ENCODE measurements at places on chromosomes 3 and 15.

GRCh38 chr3:112132975-112133448, at the start of gene GCSAM:
Gene GCSAM, minus strand, starts transcription at chr3:112133248. Its CDS starts 128 bp downstream, at chr3:112133120.
- no peak for DNase-seq

GRCh38 chr3:66751842-66752241, 246.3 kb upstream of the KBTBD8 start:
- DNase-seq = no peak

DNA sequence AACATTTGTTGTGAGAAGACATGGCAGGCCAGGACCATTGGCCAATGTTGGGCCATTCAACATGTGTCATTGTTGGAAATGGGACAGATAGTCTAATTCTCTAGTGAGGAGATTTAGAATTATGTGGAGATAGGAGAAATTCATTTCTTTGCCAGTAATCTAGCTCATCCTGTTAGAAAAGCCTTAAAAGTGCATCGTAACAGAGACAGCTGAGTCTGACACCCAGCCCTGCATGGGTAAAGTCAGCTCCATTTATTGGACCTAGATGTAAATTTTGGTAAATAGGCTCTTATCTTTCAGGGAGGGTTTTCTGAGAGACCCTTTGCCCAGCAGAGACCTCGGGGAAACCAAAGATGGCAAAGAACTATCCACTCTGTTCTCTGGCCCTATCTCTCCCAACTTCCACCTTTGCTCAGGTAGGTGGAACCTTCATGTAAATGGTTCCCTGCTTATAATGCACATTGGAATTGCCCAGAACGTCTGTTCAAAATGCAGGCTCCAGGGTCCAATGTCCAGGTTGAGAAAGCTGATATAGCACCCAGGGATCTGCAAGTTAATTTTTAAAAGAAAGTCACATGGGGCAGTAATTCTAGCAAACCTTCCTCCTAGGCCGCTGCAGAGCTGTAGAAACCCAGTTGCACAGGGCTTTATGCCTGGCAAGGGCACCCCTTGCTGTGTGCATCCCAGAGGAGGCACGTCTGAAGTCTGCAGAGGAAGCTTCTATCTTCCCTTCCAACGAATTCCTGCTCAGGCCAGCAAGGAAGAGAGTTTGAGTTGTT, 365.9 kb upstream of the PROK2 start:
- DNase-seq = no peak

DNA sequence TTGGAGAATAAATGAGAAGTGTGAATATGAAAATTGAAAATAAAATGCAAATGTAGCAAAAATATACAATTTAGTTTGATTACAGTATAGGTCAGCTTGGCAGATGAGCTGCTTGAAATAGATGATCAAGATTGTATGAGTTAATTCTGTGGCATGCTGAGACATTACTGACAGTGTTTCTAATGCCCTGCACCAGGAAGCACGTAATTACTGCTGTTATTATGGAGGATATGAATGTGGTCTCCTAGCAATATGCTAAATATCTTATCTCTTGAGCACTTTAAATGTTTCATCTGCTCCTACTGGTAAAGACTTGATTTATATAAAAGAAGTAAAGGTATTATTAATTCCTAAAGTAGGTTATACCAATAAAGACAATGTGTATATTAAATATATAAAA, 1015.5 kb downstream of the PLOD2 start:
- no peak for DNase-seq

- DNase-seq = no peak
These were observed 112.1 kb upstream of the LPP start for GRCh38 chr3:188041895-188042294.

GRCh38 chr15:74783072-74783807, 1.4 kb downstream of the CSK start:
- DNase-seq = no peak

GRCh38 chr3:110236976-110237610, 834.5 kb upstream of the NECTIN3 start:
- DNase-seq = no peak

DNA sequence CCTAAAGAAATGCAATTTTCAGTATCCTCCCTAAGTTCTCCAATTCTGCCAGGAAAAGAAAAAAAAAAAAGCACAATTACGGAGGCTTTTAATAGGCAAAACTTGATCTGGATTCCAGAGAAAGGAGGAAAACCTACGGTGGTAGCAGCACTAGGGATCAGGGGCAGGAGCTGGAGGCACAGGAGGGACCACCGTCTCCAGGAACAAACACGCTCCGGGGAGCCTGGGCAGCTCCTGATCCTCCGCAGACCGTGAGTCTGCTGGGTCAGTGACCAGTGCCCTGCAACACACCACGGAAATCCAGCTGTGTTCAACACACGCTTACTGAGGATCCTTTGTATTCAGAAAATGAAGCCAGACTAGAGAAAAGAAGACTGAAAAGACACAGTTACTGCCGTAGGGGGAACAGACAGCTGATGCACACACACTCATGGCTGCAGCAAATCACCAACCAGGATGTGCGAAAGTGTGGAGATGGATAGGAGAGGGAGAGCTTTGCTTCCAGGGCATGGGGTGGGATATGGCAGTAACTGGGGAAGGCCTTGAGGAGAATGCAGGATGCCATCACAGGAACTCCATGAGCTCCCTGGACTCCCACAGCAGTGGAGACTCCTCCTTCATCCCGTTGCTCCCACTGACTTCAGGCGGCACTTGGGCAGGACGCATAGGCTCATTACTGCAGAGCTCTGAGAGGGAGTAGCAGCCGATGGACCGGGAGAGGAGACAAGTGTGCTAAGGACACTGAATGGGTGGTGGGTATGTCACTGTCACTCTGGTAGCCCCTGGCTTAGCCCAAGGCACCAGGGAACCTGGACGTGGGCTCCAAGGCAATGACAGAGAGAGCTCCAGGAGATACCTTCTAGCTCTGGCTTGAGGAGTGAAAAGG, 167.0 kb downstream of the ATP10A start:
- no peak for DNase-seq
